ENCODE measurements at places on chromosomes 7 and 10. TPM values are rescaled to one million over a fixed set of nuclear protein-coding genes. Genes with fewer than 3 reads are reported as not detected.

GPER1 gene
- not detected for polyA plus RNA-seq

GRM3 gene
- not detected for polyA plus RNA-seq

OPALIN gene
- polyA plus RNA-seq = not detected

ARL4A gene
- polyA plus RNA-seq = 20.6 TPM

SCART1 gene
- not detected for polyA plus RNA-seq

HOXA9 gene
- 0.16 TPM for polyA plus RNA-seq

COL13A1 gene
- polyA plus RNA-seq = not detected

ENO4 gene
- not detected for polyA plus RNA-seq

LRRC18 gene
- not detected for polyA plus RNA-seq

PON1 gene
- polyA plus RNA-seq = not detected

EIF5AL1 gene
- 0.08 TPM for polyA plus RNA-seq

TRIM74 gene
- polyA plus RNA-seq = 0.43 TPM

NANOS1 gene
- polyA plus RNA-seq = not detected

GTPBP10 gene
- 43.4 TPM for polyA plus RNA-seq

HOXA2 gene
- not detected for polyA plus RNA-seq

PNLIP gene
- polyA plus RNA-seq = not detected

PIK3AP1 gene
- polyA plus RNA-seq = 20.2 TPM

TRIM50 gene
- not detected for polyA plus RNA-seq

NME8 gene
- polyA plus RNA-seq = not detected

SEMA3E gene
- polyA plus RNA-seq = not detected

CRTAC1 gene
- polyA plus RNA-seq = not detected

BRAF gene
- 7.4 TPM for polyA plus RNA-seq

MRLN gene
- not detected for polyA plus RNA-seq

TMEM270 gene
- polyA plus RNA-seq = not detected

MKX gene
- polyA plus RNA-seq = not detected

STRA8 gene
- not detected for polyA plus RNA-seq

MYPN gene
- polyA plus RNA-seq = not detected

GPC2 gene
- polyA plus RNA-seq = 0.42 TPM

HBP1 gene
- 49.6 TPM for polyA plus RNA-seq

SIRT1 gene
- 12.4 TPM for polyA plus RNA-seq

HPS1 gene
- polyA plus RNA-seq = 50.9 TPM

AKR1C2 gene
- not detected for polyA plus RNA-seq

PPP1R3C gene
- polyA plus RNA-seq = not detected

PLXDC2 gene
- polyA plus RNA-seq = not detected

All from naive thymus-derived CD8-positive, alpha-beta T cell (primary cell).